ENCODE measurements at places on chromosomes 5 and 9.

- DNase-seq = no peak
These were observed 54.6 kb upstream of the GABRA6 start for GRCh38 chr5:161630948-161631347.

DNA sequence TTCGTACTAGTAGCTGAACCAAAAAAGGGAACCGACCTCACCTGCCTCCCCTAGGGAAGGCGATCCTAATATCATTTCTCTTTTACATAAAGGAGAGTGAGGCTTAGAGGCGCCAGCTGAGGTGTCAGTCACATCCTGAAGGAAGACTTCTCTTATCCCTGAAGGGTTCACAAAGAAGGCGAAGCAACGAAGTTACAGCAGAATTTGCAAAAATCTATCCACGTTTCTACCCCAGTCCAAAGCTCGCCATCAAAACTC is 598 bp upstream of the KIAA1191 start:
- DNase-seq = no peak

GRCh38 chr5:146301626-146302025 is 37.0 kb upstream of the POU4F3 start:
- peak; percentile 6 for DNase-seq

DNA sequence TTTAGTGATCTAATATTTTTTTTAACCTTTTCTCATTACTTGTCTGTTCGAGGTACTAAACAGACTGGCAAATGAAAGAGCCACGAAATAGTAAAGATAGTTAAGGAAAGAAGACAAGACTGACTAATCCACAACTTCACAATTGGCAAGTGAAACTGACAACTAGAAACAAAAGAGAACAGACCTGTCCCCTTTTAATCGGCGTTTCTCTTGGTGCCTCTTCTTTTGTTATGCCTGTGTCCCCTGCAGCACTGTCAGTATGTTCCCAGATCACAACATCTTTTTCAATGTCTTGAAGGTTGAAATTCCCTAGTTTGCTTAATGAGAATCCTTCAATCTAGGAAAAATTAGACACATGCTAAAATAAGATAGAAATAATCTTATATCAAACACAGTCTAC is 26.1 kb downstream of the TUT7 start:
- no peak for DNase-seq

- no peak for DNase-seq
These were observed 68.1 kb downstream of the SEMA6A start for GRCh38 chr5:116506488-116506887.

DNA sequence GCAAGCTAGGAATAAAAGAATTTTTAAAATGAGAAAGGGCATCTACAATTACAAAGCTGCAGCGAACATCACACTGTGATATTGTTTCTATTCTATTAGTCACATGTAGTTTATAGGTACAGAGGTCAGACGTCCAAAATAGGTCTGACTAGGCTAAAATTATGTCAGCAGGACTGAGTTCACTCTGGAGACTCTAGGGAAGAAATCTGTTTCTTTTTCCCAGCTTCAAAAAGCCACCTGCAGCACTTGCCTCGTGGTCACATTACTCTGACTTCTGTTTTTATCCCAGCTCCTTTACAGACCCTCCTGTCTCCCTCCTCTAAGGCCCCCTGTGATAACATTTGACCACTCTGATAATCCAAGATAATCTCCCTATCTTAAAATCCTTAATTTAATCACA is 5.1 kb upstream of the CKS2 start:
- DNase-seq = no peak

GRCh38 chr5:67063791-67064190 is 132.8 kb downstream of the CD180 start:
- peak; percentile 56 for DNase-seq

GRCh38 chr9:83472221-83472665 is 66.0 kb downstream of the FRMD3 start:
- peak; percentile 59 for DNase-seq

- DNase-seq = no peak
These were observed 309.2 kb downstream of the AGTPBP1 start for GRCh38 chr9:85432599-85432998.

- DNase-seq = peak; percentile 40
These were observed 10.3 kb downstream of the TTC23L start for GRCh38 chr5:34849253-34849652.

DNA sequence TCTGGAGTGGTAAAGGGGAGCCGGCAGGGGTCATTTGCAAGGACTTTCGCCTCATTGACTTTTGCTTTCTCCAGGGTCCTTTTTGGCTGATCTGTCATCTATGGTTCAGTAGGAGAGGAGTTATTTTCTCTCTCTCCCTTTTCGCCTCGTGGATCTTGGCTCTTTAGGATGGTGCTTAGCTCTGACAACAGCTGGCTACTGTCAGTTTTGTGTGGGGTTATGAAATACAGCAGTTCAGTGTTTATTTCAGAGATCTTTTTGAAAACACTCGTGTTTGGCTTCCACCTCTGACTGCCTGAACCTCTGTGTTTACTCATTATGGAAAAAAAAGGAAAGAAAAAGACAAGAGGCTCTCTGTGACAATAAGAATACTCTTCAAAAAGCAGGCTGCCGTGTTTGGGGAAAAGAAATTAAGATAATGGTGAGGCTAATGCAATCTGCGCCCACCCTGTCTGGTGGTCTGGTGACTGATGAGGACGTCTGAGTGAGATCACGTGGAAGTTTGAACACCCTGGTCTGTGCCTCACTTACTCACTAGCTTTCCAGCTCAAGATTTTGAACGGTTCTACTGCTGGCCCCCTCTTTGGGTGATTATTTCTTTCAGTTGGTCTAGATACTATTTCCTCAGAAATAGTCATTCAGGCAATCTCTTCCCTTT is 567.7 kb downstream of the CAAP1 start:
- peak; percentile 68 for DNase-seq

DNA sequence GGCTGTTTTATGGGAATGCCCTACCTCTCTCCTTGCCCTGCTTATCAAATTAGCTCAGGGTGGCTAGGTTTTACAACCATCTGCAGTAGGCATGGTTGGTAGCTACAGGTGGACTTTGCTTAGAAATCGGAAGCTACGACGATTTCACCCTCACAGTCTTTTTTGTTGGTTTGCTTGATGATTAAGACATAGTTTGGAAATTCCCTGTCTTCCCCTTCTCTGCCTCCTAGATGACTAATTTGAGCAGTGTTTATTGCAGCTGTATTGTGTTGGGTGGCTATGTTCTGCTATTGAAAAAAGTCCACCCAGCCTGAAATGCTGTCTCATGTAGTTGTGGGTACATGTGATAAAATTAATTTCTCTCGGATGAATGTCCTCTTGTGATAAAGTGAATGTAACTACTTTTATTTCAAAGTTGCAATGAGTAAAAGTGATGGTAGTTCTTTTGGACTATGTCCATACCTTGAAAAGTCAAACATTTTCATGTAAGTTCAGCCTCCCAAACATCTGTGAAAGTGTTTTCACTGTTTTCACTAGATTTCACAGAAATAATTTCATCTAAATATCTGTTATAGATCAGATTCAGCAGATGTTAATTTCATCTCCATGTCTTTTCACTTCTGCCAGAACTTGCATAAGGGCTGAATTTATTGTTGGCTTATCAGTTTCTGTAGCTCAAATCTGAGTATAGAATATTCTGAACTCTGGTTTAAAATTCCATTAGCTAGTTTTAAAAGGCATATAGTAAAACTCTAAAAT is 37.3 kb upstream of the FYB1 start:
- peak; percentile 82 for DNase-seq

DNA sequence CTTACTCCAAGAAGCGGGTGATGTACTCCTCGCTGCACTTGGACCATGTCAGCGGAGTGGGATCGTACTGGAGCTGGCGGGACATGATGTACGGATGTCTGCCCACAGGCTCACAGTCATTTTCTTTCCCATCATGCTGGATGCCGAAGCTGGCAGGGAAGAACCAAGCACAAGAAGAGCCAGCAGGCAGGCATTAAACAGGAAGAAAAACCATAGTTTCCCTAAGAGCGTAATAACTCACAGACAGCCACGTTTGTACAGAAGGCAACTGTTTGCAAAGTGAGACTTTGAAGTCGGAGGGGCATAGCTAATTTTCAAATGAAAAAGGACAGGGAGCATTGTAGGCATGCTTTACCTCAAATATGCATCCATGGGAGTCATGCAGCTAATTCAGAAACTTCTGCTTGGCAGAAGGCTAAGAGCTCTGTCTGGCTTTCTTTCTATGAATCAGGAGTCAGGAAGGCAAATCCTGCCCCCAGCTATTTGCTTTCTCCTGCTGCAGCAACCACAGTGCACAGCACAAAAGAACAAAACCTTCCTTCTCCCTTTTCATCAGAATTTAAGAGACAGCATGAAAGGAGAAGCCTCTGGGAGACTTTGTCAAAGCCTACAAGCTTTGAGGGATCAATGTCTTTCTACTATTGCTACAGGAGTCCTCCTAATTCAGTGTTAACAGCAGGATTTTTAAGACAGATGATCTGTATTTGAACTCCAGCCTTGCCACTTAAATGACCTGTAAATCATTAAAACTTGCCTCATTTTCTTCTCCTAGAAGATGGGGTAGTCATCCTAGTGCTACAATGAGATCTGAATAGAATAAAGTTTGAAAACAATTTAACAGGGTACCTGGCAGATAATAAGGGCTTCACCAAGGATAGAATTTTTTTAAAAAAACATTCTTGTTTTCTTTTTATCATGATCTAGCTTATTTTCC is 209.1 kb downstream of the TARS1 start:
- peak; percentile 80 for DNase-seq

GRCh38 chr9:86585422-86586143 is 231.4 kb upstream of the TUT7 start:
- DNase-seq = peak; percentile 86

GRCh38 chr5:7578071-7578470 is 182.1 kb downstream of the ADCY2 start:
- DNase-seq = no peak
